ENCODE measurements at places on chromosomes 5 and 9.
A peak's percentile ranks its signal among the peaks of the same experiment; 100 is the strongest.

GRCh38 chr9:128118971-128119665 is 8.4 kb downstream of the PTGES2 start:
- no peak for DNase-seq

GRCh38 chr9:93900971-93901861 is 53.9 kb downstream of the BARX1 start:
- DNase-seq = no peak

GRCh38 chr5:122772446-122772845 is 2.4 kb upstream of the SNX2 start:
- DNase-seq = no peak

DNA sequence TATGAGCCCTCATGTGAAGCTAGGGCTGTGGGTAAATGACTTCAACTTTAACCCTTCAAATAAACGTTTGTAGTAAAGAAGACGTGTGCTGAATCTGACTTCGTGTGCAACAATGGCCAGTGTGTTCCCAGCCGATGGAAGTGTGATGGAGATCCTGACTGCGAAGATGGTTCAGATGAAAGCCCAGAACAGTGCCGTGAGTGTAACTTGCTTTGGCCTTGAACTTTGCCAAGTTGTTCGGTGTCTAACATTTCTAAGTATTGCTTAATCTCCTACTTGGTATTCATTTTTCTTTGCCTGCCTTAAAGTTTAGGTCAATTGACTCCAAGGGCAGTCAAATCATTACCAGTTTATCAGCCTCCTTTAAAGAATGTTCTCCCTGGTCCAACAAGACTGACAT is 18.2 kb downstream of the VLDLR start:
- DNase-seq = no peak

DNA sequence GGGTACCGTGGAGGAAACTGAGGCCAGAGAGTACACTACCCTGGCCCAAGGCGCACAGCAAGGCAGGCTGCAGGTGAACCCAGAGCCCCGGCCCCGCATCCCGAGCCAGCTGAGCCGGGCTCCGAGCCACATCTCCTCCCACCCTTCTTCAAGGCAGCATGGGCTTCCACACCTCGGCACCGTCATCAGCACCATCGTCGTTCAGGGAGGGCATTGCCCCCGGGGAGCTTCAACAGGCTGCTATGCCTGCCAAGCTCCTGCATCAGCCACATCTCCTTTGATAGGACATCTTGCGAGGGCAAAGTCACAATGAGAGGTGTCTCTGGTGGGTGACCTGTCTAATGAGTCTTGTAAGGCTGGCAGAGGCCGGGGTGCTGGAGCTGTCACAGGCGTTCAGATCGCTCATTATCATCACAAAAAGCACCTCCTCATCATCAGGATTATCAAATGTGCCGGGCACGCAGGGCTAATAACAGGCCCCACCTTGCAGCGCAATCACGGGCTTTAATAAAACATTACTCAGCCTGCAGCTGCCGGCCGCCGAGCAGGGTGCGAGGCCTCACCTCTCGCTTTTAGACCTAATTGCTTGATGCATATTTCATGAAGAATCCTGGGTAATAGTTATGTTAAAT is 20.0 kb upstream of the SLC25A51 start:
- no peak for DNase-seq

- no peak for DNase-seq
These were observed 201.7 kb upstream of the ACTBL2 start for GRCh38 chr5:57684299-57684702.

DNA sequence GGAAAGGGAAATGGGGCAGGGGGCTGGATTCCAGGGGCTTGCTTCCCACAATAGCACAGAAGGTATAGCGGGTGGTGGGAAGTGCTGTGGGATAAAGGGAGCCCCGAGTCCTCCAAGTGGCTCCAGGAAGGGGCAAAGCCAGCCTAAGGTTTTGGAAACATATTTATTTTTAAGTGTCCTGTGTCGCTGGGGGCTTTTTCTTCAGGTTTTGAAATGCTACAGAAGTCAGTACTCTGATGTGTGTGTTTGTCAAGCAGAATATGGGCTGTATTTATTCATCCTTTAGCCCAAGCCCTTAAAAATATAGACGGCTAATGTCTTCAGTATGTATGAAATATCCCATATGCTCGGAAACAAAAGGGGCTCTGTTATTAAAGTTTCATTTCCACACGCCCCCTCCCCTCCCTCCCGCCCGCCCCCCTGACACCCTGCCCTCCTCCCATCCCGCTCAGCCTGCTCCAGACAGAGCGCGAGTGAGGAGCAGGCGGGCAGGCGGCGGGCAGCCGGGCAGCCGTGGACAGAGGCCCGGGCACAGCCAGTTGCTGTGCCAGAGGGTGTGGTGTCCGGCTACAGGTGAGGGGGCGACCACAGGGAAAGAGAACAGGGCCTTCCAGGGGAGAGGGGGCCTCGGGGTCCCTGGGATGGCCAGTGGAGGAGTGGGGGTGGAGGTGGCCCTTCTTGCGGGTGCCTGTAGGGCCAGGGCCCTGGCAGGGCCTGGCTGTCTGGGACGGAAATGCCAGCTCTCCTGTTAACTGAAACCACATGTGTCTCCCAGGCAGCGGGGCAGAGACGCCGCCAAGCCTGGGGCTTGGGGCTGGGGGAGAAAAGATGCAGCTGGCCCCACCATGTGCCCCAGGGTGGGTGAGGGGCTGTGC is 39.6 kb upstream of the SYNPO start:
- DNase-seq = no peak

DNA sequence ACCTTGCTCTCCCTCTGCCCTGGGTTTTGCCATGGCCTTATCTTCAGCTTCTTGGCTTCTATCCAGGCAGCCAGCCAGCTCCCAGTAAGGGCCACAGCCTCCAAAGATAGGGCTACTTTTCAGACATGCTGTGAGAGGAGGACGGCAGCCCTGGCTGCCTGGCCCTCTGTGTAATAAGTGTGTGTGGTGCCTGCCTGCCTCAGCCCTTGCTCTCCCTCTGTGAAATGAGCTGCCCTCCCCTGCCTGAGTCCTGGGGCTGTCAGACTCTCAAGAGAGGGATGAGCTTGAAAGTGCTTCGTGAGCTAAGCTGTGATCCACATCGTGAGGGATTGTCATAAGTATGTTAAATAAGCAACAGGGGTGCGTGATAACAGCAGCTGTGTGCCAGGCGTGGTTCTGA is 8.1 kb downstream of the NDST1 start:
- no peak for DNase-seq

- no peak for DNase-seq
These were observed 536 bp upstream of the COMMD10 start for GRCh38 chr5:116084287-116084691.

GRCh38 chr5:132099076-132099748 is 25.6 kb downstream of the CSF2 start:
- no peak for DNase-seq

GRCh38 chr9:89808756-89809181 is 204.0 kb downstream of the GADD45G start:
- DNase-seq = no peak

GRCh38 chr9:92564504-92564903 is 28.7 kb upstream of the ECM2 start:
- no peak for DNase-seq

DNA sequence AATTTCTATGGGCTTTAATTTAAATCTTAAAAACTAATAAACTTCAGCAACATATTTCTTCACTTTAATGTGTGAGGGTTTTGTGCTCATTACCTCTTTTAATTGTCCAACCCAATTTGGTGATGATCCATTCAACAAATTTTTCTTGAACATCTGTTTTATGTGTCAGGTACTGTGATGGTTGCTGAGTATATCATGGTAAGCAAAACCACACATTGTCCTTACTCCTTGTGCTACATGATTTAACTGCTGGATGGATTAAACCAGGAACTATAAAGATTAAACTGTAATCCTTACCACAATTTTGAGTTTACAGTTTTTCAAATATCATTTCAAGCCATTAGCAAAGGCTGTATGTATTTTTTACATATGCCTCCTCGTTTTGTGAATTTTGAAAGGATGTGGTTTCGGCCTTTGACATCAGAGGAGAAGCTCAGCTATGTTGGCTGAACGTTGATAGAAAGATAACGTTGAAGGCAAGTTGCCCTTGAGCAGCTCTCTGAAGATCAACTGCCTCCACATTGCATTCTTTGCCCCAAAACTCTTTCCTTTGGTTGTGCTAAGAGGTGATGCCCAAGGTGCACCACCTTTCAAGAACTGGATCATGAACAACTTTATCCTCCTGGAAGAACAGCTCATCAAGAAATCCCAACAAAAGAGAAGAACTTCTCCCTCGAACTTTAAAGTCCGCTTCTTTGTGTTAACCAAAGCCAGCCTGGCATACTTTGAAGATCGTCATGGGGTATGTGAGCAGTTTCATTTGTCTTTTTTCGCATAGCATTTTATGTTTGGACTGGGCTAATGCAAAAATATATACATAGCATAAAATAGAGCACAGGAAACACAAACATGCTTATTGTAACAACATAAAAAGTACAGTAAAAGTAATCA is at the start of gene ITK:
Gene ITK (plus strand): TSS at position 467 of the 891 bp plus-strand sequence. CDS start 138 bp downstream, at position 605.
- no peak for DNase-seq

- DNase-seq = peak; percentile 51
These were observed 53.1 kb downstream of the TSPAN17 start for GRCh38 chr5:176700239-176700847.

All from occipital lobe (tissue), 3 donors.